Right renal pelvis (tissue), 4 donors: ENCODE measurements at places on chromosomes 6 and 20. TPM values are rescaled to one million over a fixed set of nuclear protein-coding genes. Genes with fewer than 3 reads are reported as not detected.

DNA sequence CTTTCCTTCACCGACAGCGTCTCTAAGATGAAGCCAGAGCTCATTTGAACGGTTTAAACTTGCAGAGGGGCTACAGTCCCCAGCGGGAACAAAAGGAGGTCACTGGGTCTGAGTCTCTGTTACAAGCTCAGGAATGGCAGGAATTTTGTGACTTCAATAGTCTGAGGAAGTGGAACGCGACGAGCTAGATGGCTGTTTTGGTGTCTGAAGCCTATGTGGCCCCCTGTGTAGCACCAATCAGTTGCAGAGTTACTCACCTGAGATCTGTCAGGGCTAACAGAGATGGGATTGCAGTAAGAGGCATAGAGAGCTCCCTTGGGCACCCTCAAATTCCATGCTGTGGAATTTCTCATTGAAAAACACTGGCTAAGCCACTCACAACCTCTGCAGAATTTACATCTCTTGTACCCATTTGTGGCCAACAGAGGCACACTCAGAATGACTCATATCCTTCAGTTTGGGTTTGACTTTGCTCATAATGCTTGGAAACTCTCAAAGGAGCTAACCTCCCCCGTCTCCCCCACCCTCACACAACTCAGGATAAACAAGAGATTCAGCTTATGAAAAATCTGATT lies 7.1 kb upstream of the TCP11 start:
- no peak for DNase-seq

GRCh38 chr6:44651604-44652003 lies 264.1 kb downstream of the CDC5L start:
- DNase-seq = no peak

DNA sequence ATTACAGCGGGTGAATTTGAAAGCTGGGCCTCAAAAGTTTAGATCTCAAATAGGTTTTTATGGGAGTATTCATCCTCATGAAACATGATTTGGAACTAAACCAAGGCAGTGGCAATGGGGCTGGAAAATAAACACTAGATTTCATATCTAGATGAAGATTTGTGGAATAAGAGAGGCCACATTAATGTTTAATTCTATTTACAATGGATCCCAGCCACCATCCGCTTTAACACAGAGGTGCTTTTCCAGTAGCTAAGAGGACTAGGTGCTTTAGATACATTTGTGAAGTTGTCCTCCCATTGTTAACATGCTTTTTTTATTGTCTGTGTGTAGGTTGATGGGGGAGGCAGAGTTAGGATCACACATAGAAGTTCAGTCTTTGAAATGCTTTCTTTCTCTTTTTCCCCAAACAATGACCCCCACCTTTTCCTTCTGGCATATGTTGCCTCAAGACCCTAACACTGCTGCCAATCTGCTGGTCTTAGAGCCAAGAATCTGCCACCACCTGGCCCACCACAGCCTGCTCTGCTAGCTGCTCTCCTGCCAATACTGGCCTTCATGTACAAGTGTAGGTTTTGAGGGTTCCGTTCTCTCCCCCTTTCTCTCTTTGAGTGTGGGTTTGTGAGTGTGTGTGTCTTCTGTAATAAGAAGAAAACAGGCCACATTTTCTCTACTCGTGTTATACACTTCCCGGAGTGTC lies 27.8 kb upstream of the GFRAL start:
- no peak for DNase-seq

Gene CYP21A2
- 0.27 TPM for polyA plus RNA-seq

Gene CUL9
- 35.3 TPM for polyA plus RNA-seq
